ENCODE measurements at places on chromosomes 13 and 19.

DNA sequence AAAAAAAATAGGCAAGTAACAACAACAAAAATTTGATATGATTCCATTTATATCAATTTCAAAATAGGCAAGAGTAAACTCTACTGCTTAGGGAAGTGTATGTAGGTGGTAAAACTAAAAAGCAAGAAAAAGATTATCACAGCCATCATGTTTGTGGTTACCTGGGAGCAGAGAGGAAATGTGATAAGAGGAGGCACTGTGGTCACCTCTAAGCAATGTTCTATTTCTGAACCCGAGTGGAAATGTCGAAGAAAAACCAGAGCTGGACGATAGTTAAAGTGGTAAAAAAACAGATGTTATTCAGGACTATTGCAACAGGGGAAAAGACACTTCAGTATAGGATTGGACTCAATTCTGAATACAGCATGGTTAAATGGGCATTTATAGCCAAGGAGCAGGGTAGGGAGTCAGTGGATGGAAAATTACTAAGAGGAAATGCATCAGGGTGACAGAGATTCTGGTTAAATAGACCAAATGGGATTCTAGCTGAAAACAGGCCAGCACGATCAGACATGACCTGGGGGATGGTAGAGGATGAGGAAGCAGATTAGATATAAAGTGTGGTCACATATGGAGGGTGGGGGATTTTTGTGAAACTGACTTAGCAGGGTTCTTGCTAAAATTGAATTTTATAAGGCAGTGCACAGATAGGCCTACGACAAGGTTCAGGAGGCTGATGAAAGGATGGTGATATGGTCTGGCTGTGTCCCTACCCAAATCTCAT, 6.0 kb upstream of the TEX30 start:
- no peak for DNase-seq

DNA sequence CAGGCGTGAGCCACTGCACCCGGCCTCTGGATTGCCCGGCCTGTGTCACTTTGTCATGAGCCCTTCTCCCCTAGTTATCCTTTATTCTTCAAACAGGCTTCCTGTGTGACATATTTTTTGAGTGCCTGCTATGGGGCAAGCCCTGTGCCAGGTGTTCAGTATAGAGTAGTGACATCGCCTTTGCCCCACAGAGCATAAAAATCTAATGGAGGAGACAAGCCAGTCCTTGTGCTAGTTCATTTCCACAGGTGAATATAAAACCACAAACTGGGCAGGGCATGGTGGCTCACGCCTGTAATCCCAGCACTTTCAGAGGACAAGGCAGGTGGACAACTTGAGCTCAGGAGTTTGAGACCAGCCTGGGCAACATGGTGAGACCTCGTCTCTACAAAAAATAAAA, 43.2 kb downstream of the BBC3 start:
- no peak for DNase-seq

- peak; percentile 96 for DNase-seq
Measured at GRCh38 chr19:43575156-43575950, at the start of the genes PINLYP and XRCC1. Gene PINLYP (plus strand): TSS chr19:43575801. CDS start chr19:43577192, 1,391 bp downstream. Gene XRCC1 (minus strand): TSS chr19:43575527. CDS start chr19:43575458, 69 bp downstream.

- DNase-seq = no peak
Measured at GRCh38 chr13:26052337-26052736, 521 bp upstream of the SHISA2 start.

DNA sequence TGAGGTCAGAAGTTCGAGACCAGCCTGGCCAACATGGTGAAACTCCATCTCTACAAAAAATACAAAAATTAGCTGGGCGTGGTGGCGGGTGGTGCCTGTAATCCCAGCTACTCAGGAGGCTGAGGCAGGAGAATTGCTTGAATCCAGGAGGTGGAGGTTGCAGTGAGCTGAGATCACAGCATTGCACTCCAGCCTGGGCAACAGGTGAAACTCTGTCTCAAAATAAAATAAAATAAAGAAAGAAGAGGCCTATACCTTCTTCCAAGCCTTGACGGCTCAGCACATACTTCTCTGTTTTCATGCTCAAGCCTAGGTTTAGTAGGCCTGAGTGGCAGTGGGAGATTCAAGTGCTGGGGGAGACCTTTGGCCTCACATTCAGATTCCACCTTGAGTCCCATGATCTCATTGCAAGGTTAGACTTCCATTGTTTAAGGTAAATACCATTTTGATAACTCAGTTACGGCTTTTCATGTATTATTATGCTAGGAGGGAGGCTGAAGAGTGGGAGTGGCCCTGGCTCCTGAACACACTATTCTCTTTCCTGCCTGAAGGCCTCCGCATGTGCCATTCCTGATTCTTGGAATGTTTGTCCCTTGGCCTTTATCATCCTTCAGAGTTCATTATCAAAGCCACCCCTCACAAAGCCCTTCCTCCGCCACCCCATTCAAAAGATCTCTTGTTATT, 1.6 kb upstream of the SPINT2 start:
- DNase-seq = no peak

- no peak for DNase-seq
Measured at GRCh38 chr13:85575110-85575509, 224.1 kb downstream of the SLITRK6 start.

DNA sequence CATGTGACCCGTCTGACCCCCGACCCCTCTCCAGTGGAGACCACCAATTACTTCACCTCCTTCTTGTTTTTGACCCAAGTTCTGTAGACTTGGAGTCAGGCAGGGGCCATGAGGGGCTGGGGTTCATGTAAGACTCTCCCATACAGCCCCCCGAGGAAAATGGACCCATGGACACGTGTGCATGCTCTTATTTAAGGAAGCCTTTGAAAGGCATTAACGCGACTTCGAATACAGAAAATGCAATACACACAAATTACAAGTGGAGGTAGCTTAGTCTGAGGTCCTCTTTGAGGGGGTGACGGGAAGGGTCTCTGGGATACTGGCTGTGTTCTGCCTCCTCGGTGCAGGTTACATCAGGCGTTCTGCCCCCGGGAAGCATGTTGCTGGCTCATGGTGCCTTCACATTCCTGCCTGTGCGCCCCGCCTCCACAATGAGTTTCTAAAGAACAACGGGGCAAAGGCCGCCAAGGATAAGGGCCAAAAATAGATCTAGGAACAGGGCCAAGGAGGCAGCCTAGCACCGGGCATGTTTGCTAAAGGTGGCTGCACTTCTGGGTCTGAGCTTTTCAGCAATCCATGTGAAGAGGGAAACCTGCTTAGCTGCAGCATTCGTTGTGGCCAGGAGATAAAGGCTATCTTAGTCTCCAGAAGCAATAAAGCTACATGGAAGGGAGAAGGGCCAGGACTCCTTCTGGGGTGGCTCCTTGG, 54.5 kb downstream of the RAB20 start:
- no peak for DNase-seq

- DNase-seq = no peak
Measured at GRCh38 chr19:7294558-7295212, 471 bp upstream of the INSR start.

DNA sequence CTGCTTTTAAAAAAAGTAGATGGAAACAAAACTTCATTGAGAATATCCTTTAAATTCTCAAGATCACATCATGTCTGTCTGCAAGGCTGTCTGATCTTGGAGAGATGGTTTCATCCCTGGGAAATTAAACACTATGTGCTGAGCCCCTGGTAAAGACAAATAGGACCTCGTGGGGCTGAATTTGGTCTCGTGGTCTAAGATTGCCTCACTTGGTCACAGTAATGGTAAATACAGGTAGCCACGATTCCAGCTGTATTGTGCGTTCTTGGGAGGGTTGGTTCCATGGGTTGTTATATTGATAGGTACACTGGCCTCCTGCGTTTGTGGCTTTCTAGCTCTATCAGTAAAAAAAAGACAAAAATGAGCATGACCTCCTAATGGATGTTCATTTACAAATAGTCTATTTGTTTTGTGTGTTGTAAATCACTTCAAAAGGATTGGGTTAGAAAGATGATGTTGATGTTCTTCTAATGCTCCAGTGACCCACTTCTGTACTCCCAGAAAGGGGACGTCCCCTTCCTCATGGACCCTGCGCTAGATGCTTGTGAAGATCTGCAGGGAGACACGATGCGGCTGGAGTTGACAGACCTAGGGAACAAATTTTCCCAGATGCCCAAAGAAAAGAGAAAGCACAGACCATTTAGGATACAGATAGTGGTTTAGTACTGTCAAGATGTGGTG, 1.8 kb downstream of the CEBPG start:
- no peak for DNase-seq

DNA sequence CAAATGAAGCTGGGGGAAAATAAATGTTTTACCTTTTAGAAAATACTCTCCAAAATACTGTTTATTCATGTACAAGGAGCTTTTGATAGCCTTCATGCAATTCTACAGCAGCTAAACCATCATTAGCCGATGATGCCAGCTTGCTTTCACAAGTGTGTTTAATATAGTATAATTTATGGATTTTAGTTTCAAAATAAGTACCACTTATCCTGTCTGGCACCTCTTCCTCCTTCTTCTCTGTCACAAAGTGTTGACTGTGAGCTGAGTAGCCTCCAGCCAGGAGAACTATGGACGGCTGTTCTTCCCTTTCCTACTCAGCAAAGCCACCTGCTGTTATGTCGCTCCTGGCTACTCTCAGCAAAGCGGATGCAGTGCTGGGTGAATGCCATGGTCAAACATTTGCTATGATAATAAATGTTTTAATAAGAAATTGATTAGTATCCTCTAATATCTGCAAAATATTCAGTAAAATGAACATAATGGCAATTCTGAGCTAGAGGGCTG, 238.2 kb downstream of the LIG4 start:
- DNase-seq = no peak

DNA sequence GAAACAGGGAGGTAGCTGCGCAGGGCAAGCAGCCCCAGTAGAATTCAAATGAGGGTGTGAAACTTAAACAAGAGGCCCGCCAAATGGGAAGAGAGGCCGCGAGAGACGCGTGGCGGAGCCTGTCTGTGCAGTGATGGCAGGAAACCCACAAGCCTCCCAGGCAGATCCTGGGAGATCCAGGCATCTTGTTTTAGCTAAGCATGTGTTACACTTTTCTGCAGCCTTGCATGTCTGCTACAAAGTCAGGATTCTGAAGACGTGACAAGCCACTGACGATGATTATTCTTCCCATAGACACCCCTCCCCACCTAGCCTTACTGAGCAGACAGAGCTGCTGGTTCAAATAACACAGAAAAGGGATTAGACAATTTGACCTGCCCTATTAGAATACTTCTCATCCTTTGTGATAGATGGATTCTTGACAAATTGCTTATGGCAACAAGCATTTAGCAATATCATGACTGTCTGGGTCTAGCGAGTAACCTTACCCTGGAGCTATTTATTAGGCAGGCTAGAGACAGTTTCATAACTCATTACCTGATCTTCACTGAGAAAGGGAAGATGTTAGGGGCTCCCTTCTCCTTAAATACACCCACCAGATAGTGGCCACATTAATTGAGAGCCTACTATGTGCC, 185.2 kb upstream of the IRS2 start:
- no peak for DNase-seq

DNA sequence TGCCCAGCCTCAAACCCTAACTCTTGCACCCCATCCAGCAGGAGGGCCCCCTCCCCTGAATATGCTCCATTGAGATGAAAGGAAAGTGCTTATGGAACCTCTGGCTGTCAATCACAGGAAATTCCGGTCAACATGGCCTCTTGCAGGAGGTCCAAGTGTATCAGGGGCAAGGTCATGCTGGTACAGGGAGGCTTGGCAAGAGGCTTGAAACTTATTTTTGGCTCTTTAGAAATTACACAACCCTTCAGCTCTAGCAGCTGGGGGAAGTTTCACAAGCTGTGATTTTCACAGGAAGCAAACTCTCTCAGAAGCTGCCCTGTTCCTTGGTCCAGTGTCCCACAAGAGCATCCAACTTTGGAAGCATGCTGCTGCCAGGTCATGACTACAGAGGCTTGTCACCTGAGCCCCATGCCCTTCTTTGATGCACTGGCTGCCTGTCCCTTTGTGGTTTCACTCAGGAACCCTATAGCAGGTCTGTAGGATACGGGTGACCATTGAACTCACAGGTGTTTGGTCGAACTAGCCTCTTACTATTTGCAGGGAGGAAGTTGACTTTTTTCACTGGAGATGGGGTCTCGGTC, 8.4 kb downstream of the ASF1B start:
- no peak for DNase-seq

- no peak for DNase-seq
Measured at GRCh38 chr13:64925284-64925683, 2304.9 kb downstream of the PCDH9 start.

DNA sequence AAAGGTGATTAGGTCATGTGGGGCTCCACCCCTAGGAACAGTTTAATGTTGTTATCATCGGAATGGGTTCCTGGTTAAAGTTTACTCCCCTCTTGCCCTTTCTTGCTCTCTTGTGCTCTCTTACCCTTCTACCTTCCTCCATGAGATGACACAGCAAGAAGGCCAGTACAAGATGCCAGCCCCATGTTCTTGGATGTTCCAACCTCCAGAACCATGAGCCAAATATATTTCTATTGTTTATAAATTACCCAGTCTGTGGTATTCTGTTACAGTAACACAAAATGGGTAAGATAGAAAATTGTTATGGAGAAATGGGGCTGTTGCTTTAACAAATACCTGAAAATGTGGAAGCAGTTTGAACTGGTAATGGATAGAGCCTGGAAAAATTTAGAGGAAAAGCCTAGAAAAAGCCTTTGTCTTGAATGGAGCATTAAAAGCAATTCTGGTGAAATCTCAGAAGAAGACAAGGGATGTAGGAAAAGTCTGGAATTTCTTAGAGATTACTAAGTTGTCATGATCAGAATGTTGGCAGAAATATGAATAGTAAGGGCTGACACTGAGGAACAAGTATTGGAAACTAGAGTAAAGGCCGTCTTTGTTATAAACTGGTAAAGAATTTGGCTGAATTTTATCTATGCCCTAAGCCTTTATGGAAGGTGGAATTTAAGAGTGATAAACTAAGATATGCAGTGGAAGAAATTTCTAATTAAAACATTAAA, 53.5 kb upstream of the TSC22D1 start:
- DNase-seq = no peak

GRCh38 chr19:48085076-48085475, 25.5 kb downstream of the PLA2G4C start:
- no peak for DNase-seq

- DNase-seq = no peak
Measured at GRCh38 chr13:41402691-41403511, 54.4 kb upstream of the RGCC start.

GRCh38 chr19:38685666-38686529, 38.4 kb downstream of the ACTN4 start:
- DNase-seq = no peak

GRCh38 chr19:42255766-42256745, 1.1 kb upstream of the ERF start:
- DNase-seq = no peak

GRCh38 chr19:3608079-3608641, 1.5 kb upstream of the TBXA2R start:
- DNase-seq = no peak

- no peak for DNase-seq
Measured at GRCh38 chr13:53197424-53197823, 168.8 kb downstream of the OLFM4 start.

DNA sequence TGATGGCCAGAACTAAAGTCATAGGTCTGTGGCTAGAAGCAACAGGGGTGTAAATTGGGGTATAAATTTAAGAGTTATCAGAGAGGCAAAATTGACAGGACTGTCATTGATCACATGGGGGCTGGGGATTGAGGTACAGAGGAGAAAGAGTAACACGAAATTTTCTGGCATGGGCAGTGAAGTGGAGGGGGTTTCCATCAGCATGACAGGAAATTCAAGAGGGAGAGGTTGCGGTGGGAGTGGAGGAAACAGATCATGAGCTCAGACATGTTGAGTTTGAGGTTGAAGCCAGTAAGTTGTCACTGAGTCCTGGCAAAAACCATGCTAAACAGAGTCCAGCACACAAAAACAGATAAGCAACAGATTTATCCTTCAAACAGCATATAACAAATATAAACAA, 192.1 kb upstream of the TSC22D1 start:
- DNase-seq = no peak
